NCI-H1105 treated with DMSO at 0.1 percent for 48 hours (cell line): ENCODE measurements at places on chromosomes 2 and 18.

- no peak for DNase-seq
Measured at GRCh38 chr2:207311316-207312005, 145.7 kb upstream of the KLF7 start.

DNA sequence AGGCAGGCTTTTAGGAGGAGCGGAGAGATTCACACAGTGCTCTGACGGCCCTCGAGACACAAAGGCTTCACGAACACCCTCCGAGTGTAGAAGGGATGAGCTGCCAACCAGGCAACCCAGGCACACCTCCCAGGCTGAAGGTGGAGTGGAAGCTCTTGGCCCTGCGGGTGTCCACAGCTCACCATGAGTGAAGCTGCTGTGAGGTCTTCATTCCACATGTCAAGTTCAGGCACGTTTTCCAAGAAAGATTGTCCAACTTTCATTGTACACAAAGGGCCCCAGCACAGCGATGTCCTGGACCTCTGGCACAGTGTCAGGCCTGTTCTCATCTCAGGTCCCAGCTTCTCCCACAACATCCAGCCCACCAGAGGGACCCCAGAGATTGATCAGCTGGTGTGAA is 13.4 kb downstream of the PARD6G start:
- DNase-seq: no peak

GRCh38 chr18:47754311-47755101 is 176.0 kb downstream of the SMAD2 start:
- peak; percentile 53 for DNase-seq

- DNase-seq: peak; percentile 45
Measured at GRCh38 chr2:125086313-125087184, 1061.5 kb downstream of the CNTNAP5 start.

DNA sequence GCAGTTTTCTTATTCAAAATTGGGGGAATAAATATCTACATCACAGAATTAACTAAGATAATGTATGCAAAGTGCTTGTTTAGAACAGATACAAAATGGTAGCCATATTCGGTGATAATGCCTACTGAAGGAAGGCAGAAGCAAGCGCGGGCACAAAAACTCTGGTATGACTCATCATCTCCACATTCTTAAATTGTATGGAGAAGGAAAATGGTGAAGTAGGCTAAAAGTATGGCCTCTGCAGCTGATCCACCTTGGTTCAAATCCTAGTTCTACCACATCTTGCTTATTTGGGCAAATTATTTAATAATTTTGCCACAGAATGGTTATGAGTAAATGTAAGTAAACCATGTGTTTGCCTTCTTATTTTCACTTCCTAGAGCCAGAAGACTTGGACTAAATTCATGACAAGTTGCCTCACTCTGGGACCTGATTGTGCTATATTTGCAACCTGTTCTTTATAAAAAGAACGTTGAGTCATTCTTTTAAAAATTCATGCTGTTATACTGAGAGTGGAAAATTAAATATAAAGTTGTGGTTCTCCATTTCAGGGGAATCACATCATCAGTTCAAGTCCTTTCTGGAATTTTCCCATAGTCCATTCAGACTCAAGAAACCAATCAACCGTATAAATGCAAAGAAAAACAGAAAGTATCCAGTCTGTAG is 9.0 kb upstream of the CDK15 start:
- no peak for DNase-seq

DNA sequence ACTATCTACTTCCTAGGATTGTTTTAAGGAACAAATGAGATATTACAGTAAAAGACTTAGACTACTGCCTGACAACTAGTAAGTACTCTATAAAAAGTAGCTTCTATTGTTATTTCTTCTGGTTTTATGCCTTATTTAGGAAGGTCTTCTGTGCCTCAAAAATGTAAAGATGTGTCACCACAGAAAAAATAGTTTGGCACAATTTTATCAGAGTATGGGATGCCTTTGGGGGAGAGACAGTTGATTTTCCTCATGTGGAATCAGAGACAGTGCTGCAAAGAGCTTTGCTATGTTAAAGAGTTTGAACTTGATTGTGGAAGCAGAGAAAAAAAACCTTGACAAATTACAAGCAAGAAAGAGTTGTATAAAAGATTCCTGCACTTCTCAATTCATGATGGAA is 98.4 kb downstream of the EHBP1 start:
- DNase-seq: no peak
